MV-4-11 (cell line): ENCODE measurements at places on chromosomes 3 and 15.

GRCh38 chr3:9036404-9037131 lies 73.3 kb upstream of the RAD18 start:
- peak; percentile 77 for DNase-seq

DNA sequence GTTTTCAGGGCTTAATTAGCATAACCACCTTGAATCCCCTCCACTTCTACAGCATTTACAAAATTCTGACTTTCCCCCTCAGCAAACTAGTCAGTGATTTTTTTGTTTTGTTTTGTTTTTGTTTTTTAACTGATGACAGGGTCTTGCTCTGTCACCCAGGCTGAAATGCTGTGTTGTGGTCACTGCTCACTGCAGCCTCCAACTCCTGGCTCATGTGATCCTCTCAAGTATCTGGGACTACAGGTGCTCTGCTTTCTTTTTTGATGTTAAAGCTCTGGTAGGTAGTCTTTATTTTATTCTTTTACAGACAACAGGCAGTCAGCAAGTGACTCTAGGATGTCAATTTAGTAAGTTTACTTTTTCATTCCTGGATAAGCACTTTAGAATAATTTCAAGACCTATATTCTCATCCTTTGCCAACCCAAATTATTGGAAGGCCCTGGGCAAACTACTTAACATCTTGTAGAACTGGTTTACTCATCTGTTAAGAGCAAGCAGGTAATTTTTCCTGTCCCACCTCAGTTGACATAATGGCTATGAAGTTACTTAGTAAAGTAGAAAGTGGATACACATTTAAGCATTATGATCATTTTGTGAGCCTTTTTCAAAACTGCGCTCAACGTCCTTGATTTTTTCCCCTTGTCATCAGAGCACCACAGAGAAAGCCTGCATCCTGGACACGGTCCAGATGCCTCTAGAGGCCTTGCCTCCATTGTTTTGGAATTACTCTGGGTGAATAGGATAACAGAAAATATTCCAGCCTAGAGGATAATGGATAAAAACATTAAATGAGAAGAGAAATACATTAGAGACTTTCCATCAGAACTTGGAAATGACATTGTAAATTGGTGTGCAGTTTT lies 69.9 kb upstream of the NDUFB4 start:
- DNase-seq: no peak

DNA sequence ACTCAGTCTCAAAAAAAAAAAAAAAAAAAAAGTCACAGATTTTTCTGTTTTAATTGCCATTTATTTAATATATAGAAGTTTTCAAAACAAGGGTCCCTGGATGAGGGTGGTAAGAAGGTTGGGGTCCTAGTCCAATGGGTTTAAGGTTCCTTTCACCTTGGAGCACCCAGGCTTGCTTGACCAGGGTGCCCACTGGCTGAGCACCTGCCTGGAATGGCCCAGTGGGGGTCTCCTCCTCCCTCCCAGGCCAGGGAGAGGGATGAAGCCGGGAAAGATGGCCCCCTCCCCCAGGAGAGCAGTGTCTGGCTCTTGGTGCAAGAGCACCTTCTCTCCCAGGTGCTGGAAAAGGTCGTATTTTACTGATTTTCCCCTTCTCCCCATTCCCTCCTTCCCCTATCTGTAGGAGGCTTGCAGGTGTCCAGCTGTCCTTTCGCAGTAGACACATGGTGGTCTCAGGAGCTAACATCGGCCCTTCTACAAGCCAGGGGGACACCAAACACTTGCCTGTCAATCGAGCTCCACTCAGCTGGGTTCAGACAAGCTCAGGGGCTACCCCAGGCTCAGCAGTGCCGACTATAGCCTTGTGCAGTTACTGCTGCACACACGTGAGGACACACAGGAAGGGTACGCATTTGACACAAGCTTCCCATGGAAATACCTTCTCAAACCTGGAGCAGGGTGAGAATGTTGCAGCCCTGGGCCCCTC lies 112.3 kb upstream of the KLF13 start:
- DNase-seq: no peak

GRCh38 chr3:20111836-20112235 lies 71.6 kb downstream of the KAT2B start:
- DNase-seq: no peak

GRCh38 chr3:8988791-8989558 lies 25.7 kb upstream of the RAD18 start:
- DNase-seq: no peak

- DNase-seq: no peak
These were observed 5.6 kb upstream of the ABTB1 start for GRCh38 chr3:127667119-127667681.

DNA sequence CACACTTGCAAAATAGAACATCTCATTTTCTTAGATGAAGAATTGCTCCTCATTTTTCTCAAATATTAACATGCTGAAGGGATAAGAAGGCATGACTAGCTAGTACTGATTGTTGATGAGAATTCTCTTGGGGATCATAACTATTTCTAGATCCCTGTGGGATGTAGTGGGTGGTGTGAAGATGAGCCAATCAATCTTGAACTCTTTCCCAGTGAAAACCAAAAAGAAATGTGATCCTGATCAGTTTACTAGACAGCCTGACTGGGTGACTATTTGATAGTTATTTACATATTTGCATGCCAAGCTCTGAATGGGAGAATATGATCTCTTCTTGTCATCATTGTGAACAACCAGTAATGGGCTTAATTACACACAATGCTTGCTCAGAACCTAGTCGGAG lies 63.7 kb downstream of the ZIC1 start:
- no peak for DNase-seq

DNA sequence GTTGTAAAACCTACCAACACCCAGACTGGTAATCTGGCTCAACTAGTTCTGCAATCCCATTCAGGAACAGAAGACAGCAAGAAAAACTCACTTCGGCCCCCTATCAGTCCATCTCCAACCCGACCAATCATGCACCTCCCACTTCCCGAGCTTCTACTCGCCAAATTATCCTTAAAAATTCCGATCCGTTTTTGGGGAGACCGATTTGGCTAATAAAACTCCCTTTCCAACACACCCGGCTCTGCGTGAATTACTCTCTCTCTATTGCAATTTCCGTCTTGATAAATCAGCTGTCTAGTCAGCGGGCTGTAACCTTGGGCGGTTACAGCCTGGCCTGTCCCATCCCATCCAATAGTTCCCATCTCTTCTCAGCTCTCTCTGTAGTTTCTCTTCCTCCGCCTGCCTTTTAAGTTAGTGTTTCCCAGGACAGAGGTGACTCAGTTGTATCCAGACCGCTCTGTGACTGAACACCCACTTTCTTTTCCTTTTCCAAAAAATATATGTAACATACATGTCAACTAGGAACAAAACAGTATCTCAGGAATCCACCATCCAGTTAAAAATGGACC lies 780 bp upstream of the ACAD9 start:
- peak; percentile 81 for DNase-seq

GRCh38 chr15:91135201-91136130 lies 35.4 kb downstream of the SV2B start:
- DNase-seq: no peak

DNA sequence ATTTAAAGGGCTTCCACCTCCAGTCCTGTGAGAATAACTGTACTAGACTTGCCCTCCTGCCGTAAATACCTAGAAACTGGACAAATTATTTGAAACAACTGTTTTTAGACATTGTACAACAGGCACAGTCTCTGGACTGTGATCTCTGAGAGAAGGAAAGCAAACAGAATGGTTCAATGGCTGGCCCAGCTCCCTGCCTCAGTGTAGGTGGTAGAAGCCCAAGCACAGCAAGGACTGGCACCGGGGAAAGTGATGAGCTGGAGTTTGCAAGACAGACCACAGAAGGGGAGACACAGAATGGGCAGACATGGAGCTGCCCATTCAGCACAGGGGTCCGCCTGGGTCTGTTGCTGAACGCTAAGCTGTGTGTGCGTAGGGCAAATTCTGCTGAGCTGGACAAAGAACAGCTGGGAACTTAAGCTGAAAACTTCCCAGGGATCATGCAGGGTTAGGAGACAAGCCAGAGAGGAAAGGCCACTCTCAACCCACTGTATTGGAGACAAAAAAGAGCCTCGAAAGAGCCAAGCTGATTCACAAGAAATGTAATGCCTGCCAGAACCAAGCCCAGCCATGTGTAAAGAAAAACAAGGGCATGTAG lies 52.6 kb upstream of the SEC61A1 start:
- no peak for DNase-seq

DNA sequence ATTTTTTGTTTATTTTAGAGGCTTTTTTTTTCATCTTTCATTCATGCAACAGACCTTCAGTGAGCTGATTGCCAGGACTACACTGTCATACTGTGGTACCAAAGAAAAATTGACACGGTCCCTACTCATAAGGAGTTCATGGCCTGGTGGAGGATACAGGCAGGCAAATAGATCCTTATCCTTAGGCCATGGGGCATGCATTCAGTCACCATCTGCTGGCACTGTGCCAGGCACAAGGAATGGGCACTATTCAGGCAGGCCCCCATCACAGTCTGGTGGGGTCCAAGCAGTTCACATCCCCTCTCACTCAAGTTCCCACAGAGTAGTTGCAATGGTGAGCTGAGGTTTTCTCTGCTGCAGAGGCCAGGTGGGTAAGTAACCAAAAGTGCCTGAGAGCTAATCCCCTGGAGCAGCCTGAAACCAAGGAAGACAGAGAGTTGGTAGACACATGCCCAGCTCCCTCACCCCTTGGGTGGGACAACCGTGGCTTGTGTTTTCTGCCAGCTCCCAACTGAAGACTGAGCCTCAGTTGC lies 17.3 kb downstream of the CISH start:
- DNase-seq: no peak
